GF-D8 (cell line): ENCODE measurements at places on chromosomes 5 and 9.

DNA sequence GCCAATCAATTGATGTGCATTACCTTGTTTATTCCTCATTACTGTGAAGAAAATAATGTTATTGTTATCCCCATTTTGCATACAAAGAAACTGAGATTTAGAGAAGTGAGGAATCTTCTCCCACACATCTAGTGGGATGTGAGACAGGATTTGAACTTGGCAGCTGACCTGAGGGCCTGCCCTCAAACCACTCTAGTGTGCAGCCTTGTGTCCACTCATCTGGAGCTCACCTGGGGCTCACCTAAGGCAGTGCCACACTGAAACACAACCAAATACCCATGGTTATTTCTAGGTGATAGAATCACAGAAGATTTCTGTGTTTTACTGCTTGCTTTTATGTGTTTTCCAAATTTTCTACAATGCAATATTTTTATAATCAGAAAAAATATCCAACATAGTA lies 94.7 kb upstream of the SAP30L start:
- DNase-seq: no peak

DNA sequence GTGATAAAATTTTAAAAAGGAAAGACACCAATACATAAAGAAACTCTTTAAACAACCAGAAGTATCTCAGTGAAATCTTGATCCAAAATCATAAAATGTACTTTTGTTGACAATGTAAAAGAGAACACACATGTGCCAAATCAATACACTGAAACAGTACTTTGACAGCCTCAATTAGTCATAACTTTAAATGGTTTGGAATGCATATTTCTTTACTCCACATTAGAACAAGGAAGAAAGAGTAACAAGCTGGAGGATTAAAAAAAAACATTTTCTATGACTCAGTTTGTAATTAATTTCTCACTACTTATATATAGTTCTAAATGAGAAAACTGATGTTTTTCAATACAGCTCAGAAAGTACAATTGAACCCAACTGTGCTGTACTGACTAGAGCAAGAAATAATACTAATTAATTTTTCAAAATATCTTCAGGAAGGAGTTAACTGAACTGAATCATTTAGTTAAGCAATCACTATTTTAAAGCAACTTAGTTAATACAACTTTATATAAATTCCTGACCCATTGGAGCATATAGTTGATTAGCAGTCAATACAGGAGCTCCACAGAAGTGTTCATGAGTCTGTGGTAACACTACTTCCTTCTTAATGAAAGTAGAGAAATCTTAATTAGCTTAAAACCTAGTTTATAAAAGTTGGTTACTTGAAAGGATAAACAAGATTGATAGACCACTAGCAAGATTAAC lies 101.0 kb downstream of the NR3C1 start:
- no peak for DNase-seq

DNA sequence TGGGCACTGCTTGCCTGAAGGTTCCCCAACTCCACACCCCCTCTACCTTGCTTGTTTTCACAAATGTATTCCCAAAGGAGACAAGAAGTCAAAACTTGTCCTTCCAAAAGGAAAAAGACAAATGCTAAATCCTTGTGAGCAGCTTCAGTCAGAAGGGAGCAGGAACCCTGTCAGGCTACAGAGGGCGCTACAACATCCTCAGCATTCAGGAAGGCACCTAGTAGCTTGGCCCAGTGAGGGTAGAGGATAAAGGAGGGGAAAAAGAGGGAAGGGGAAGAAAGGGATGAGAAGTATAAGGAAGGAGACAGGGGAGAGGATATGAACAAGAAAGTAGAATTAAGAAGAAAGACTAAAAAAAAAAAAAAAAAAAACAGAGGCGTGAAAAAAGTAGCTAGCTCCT lies 97.5 kb downstream of the MLLT3 start:
- DNase-seq: no peak

DNA sequence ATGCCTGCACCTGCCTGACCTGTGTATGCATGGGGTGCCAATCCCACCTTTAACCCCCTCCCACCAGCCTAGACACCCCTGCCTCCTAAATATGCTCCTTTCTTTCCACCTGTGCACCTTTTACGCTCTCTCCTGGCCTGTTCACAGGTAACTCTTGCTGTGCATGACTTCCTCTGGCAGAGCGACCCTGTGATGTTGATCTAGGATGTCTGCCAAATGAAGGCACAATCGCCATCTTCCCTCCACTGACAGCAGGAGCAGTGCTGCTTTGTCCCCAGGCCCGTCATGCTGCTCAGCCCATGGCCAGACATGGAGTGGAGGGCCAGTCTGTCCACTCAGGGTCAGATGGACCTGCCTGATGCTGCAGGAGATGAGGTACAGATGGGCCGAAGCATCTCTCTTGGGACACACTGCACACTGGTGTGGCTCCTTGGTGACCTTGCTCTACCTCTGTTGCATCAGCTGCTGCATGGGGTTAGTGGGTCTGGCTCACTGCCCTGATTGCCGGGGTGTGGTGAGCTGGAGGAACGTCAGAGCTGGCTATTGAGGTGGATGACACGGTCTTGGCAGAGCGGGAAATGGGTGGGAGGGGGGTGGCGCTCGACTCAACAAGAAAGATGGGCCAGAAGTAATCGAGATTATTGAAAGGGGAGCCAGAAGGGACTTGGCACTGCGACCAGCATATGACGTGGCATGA lies 101.7 kb upstream of the PITX1 start:
- DNase-seq: no peak

- DNase-seq: no peak
Measured at GRCh38 chr9:81912135-81912534, 16.1 kb upstream of the SPATA31D4 start.

DNA sequence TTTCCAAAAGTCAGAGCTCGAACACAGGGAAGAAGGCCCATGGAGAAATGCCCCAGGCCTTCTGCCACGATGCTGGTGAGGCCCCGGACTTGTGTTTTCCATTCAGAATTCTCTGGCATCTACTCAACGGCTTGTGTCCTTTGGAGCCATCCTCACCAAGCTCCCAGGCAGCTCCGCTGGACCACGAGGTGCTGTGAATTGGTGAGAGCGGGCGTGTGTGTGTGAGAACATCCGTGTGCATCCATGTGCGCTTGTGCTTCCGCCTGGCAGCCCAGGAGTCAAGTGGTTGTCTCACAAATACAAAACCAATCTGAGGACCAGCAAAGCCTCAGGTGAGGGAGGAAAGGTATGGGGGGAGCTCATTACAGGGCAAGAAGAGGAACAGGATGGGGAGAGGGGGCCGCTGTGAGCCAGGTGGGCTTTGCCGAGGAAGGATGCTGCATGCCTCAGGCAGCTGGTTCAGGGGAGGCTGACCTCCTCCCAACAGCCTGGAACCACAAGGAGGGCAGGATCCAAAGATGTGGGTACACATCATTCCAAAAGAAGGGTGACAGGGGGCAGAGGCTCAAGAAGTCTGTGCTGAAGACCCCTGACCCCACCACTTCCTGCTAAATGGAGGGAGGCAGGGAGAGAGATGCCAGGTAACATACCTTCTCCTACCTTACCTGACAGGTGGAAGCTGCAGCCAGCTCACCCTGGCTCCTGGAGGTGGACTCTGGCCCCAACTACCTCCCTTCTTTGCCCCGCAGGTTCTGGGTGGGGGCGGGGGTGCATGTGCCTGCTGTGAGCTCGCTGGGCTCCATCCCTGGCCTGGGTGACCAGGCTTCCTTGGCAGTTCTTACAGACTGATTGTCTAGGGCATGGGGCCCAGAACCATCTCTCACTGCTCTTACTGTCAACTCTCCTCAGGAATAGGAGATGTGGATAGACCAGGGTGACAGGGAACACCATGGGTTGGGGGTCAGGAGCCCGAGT lies 196.3 kb downstream of the PAX5 start:
- no peak for DNase-seq

DNA sequence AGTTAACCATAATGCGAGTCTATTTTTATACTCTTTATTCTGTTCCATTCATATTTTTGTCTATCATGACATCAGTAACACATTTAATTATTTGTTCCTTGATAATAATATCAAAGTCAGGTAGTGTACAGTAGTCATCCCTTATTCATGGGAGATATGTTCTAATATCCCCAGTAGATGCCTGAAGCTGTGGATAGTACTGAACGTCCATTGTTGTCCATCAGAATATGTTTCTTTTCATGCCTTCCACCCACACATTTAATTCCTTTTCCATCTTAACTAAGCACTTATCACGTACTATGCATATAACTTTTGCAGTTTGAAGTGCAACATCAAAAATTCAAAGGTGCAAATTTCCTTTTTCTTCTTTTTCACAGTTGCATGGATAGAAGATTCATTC lies 53.6 kb downstream of the FER start:
- no peak for DNase-seq
